ENCODE measurements at places on chromosomes 4 and X. TPM values are rescaled to one million over a fixed set of nuclear protein-coding genes. Genes with fewer than 3 reads are reported as not detected.

ADH1C gene
- not detected for total RNA-seq

TENT5D gene
- not detected for total RNA-seq

IL1RAPL2 gene
- 0.14 TPM for total RNA-seq

MAGED2 gene
- 88.6 TPM for total RNA-seq

MAB21L2 gene
- not detected for total RNA-seq
